ENCODE measurements at places on chromosomes 2 and 18.

DNA sequence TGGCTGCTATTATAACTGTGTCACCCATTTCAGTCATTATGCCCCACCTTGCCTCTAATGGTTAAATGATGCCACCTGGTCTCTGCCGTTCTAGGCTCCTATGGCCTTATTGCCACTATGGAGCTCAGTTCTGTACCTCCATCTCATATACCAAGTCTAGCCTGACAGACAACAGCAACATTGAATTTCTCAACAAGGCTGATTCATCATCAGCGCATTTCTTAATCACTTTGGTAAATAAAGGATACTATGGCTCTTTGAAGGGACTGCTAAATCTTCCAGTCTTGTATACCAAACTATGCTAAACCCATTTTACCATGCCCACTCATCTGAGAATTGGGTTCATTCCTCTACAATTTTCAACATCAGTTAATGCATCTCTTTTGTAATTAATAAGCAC, 784.5 kb upstream of the CELF4 start:
- no peak for DNase-seq

GRCh38 chr2:119683074-119683712, 4.2 kb downstream of the TMEM177 start:
- no peak for DNase-seq

GRCh38 chr2:12948961-12949353, 232.2 kb downstream of the TRIB2 start:
- DNase-seq = no peak

- peak; percentile 62 for DNase-seq
Measured at GRCh38 chr2:42086500-42086953, 38.7 kb downstream of the PKDCC start.

DNA sequence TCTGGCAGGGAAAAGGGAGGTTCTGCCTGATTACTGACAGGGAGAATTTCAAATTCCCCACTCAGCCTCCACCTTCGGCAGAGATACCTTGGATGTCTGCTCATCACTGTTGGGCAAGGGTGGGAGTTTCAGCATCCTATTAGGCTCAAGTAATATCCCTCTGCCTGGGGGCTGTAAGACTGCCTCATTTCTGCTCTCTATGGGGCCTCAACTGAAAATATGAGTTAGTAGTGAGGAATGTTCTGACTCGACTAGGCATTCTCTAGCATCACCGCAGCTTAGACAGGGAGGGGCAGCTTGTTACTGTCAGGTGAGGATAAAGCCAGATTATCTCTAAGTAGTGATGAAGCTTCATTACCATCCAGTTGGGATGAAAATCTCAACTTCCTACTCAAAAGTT, 87.7 kb upstream of the LRP1B start:
- DNase-seq = peak; percentile 81

DNA sequence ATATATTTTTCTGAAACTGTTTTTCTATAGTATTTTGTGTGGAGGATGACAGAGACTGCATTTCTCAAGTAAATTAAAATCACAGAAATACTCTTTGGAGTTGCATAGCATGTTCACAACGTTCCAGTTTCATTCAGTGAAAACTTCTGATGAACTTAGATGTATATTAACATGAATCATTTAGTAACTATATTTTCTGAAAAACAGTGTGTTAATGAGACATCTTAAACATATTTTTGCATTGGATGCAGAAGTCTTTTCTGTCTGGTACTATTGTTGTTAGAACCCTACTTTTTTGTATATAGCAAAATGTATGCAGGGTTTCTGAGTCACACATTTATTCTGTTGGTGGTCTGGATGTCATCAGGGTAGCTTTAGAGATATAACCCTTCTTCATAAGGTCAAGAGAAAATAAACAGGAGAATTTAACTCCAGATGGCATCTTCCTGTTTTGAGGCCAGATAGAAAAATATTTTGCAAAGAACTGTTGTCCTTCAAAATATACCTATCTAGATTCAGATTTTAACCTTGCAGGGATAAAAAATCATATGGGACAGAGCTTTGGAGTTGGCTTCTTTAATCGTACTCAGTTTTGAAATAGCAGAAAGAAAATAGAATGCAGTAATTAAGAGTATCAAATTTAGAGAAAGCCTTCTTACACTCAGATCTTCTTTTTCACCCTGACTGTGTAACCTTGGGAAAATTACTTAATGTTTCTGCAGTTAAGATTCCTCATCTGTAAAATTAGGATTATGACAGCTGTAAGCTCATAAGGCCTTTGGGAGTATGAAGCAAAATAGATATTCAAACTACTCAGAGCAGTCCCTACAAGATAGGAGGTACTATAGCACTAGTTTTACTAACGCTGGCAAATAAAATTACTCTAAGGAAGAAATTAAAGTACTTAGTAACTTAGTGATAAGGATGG, 5.3 kb downstream of the COL3A1 start:
- no peak for DNase-seq

GRCh38 chr2:64838817-64839216, 150.4 kb upstream of the SLC1A4 start:
- DNase-seq = peak; percentile 78
